ENCODE measurements at places on chromosomes 12 and 14.

DNA sequence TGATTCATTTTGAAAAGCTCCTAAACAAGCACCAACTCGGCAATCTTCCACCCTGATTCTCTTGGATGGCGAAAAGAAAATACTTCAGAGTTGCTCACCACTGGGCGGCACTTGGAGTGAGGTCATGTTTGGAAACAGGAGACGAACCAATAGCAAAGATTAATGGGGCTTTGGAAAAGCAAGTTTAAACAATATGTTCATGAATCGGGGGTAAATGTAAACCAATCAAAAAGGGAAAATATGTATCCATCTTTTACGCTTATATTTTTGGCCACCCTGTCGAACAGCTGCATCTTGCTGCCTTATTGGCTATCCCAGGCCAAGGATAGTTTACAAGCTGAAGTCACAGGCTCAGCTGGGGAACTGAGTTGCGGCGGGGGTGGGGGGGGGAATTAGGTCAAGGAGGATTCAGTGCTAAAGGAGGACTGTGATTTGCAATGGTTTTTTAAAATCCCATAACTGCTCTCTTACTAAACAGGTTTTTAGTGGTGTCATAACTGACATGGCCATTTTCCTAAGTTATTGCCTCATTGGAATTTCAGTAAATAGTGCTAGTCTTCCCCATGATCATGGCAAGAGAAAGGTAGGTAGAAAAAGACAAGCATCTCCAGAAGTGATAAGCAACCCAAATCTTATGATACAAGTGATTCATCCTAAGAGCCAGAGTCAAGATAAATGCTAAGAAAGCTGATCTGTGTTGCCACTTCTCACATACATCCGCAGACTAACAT, 210.6 kb downstream of the PHLDA1 start:
- no peak for DNase-seq

DNA sequence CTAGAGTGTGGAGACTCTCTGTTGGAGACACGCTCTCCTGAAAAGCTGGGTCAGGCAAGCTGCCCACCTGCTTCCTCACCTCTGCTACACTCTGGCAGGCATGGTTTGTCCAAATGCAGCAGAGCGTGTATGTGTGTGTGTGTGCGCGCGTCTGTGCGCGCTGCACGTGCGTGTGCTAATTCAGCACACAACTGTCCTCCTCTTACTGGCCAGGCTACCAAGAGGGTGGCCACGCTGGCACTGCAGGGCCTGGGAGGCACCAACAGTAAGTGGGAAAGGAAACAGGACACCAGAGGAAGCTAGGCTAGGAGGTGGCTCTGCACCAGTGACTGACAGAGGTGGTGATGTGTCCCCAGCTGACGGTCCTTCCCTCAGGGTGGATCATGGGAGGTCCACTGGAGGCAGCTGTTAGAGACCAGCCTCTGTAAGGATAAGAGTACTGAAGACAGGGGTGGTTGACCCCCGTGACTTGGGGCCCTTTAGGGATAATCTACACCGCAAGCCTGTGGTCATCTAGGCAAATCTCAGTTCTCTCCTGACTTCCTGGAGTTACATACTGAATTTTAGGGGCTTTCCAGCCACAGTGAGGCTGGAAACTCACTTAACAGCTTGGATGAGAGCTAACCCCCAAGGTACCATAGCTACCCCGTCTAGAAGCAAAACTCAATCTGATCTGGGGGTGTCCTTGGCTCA, 15.6 kb upstream of the TFCP2 start:
- DNase-seq, result no peak

DNA sequence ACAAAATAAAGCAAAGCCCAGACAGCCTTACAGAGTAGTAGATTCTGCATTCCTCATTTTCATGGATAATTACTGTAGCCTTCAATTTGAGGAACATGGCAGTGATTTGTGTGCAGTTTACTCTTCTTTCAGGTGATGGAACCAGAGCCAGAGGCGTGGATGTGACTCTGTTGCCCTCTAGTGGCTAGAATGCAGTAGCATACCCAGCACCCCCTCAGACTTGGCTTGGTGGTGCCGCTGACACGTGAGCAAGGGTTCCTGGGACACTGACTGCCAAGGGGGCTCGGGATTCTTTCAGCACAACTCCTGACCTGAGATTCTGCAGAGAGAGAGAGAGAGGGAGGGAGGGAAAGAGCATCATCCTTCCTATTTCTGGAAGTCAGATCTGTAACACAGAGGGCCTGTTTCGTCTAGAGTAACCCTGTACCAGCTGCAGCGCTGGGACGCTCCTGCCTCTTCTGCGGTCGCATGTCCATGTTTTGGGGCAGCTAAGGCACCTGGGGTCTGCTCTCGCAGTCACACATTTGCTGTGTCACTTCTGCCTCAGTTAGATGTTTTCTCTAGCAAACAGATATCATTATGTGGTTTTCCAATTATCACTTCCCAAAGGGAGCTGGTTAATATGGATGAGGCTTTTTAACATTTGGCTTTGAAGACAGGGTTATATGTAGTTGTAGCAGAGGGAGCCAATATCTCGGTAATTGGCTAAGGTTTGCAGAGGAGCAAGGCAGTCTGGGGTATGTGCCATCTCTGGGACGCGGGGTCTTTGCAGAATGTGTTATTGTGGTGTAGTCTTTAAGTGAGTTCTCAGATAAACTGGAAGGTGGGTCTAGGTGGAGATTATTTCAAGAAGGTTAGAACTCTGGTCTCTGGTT, 428.1 kb downstream of the NRXN3 start:
- DNase-seq, result peak; percentile 11

DNA sequence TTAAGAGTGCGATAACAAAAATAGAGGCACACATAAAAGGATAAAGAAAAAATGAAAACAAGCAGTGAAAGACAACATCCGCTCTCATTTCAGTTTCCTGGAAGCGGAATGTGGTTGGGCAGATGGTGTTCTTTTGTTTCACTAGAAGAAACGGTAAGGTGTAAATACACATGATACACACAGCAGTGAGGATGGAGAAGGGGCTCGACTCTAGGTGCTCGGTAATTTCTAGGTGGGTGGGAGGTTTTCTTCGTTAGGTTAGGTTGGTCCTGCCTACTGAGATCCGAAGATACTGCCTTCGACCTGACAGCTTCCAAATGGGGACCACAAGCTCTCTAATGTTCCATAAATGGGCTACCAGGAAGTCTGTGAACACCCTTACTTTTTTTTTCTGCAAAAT, 1082.5 kb downstream of the BCL11B start:
- DNase-seq, result no peak

DNA sequence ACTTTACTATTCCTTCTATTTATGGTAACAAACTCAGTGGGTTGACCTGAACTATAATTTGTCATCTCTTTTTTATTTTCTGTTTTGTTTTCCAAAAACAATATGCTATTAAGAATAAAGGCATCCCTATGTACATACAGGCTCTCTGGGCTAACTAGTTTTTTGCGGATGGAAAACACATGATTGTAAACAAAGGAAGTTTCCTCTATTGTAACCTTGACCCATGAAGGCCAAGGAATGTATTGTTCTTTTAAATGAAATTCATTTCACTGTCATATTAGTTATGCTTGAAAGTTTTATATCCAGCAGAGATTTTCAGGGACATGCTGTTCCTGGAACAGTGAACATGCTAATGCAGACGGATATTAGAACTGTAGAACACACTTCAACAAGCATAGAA, 705.0 kb upstream of the SEL1L start:
- DNase-seq, result no peak

DNA sequence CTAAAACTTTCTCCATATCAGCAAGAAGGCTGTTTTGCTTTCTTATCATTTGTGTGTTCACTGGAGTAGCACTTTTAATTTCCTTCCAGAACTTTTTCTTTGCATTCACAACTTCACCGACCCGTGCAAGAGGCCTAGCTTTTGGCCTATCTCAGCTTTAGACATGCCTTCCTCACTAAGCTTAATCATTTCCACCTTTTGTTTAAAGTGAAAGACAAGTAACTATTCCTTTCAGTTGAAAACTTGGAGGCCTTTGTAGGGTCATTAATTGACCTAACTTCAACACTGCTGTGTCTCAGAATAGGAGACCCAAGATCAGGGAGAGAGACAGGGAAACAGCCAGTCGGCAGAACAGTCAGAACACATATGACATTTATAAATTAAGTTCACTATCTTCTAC, 39.3 kb downstream of the BBS10 start:
- no peak for DNase-seq

GRCh38 chr12:60169904-60170303, 574.1 kb downstream of the SLC16A7 start:
- DNase-seq, result no peak

DNA sequence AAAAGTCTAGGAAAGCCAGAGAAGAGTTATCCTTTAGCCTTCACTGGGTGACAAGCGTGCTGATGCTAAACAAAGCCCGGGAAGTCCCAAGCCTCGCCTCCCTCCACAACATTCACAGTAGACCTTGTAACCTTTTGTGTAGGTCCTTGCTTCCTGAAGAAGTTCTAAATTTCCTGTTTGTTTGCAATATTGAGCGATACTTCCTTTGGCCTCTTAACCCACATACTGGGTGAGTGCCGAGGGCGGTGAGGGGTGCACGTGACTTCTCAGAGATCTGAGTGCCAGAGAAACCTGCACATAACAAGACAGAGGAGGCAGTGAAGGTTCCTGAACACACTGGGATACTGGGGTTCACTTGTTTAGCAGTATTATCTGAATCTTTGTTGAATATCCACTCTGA, 134.3 kb downstream of the PLXNC1 start:
- no peak for DNase-seq

- DNase-seq, result no peak
These were observed 24.4 kb downstream of the TUNAR start for GRCh38 chr14:95901054-95901453.

Data from NCI-H1048 (cell line).